Nephron progenitor cell (in vitro differentiated cells): ENCODE measurements at places on chromosomes 4 and X.

- DNase-seq = no peak
Measured at GRCh38 chr4:12933760-12934221, 550.3 kb downstream of the RAB28 start.

DNA sequence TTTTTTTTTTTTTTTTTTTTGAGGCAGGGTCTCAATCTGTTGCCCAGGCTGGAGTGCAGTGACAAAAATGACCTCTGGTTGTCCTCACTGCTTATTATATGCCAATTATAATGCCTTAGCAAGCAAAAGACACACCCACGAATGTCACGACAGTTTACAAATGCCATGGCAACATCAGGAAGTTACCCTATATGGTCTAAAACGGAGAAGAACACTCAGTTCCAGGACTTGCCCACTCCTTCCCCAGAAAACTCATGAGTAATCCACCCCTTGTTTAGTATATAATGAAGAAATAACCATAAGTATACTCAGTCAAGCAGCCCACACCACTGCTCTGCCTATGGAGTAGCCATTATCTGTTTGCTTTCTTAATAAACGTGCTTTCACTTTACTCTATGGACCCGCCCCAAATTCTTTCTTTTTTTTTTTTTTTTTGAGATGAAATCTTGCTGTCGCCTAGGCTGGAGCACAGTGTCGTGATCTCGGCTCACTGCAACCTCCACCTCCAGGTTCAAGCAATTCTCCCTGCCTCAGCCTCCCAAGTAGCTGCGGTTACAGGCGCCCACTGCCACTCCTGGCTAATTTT is 106.2 kb downstream of the SMIM20 start:
- no peak for DNase-seq

DNA sequence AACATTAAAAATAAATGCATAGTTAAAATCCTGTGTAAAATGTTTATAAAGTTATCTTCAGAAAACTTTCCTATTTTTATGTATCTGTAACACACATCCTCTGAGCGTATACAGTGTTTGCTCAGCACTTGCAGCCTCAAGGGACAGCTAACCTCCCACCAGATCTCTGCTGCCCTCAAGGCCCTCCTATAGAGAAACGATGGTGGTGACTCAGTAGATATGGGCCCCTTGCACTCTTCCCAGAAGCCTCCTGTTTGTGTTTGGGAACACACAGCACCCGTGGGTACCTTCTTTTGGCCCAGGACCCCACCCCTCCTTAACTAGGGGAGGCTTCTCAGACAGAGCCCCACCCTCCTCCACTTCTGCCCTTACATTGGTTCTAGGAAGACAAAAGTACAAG is 26.7 kb downstream of the PJA1 start:
- DNase-seq = no peak

DNA sequence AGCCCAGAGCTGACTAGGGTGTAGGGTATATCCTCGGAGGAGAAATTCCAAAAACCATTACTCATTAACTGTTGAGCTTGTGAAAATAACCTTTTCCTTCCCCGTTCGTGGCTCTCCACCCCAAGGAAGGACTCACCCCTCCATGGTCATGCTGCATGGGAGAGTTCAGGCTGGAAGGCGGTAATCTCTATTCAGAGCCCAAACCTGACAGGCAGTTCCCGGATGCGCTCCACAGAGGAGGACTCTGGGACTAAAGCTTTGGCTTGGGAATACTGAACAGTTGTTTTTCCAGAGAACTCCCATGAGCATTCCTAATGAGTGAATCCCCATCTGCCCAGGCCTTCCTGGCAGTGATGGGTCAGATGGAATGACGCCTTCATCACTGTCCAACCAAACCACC is 125.4 kb downstream of the BCOR start:
- no peak for DNase-seq

- no peak for DNase-seq
Measured at GRCh38 chr4:7121174-7121573, 53.3 kb upstream of the GRPEL1 start.

GRCh38 chrX:40104985-40105834 is 7.5 kb upstream of the BCOR start:
- no peak for DNase-seq

DNA sequence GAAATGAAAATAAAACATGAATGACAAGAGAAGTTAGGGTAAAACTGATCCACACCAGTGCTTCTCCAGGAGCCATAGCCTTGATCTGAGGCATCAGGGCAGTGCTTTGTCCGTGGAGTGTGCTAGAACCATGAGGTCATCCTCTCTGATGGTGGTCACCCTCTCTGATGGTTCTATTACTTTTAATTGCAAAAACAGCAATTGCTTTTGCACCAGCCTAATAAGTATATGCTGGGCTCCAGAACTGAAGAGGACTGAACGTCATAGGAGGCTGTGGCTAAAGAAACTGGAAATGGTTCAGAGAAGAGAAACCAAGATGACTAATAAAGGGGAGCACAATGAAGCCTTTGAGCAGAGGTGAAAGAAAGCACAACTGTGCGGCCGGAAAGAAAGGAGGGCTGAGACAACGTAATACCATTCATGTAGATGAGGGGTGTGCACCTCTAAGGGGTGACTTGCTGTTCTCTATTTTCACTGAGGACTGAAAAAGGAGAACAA is 17.0 kb upstream of the TMEM154 start:
- no peak for DNase-seq

DNA sequence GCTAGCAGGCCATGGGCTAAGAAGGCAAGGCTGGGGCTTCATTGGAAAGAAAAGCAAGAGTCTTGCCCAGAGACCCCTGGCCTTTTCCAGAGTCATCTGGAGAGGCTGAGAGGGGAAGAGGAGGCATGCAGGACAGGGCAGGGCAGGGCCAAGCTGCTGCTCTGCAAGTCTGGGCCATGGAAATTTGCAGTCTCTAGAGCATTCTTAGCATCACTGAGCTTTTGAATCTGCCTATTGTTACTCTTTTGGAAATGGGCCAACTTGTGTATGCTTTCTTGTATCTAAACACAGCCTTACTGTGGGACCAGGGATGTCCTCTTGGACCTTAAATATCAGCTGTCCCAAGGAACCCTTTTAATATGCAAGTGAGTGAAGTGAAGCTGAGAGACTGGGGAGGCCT is 560.5 kb downstream of the MID1IP1 start:
- no peak for DNase-seq

DNA sequence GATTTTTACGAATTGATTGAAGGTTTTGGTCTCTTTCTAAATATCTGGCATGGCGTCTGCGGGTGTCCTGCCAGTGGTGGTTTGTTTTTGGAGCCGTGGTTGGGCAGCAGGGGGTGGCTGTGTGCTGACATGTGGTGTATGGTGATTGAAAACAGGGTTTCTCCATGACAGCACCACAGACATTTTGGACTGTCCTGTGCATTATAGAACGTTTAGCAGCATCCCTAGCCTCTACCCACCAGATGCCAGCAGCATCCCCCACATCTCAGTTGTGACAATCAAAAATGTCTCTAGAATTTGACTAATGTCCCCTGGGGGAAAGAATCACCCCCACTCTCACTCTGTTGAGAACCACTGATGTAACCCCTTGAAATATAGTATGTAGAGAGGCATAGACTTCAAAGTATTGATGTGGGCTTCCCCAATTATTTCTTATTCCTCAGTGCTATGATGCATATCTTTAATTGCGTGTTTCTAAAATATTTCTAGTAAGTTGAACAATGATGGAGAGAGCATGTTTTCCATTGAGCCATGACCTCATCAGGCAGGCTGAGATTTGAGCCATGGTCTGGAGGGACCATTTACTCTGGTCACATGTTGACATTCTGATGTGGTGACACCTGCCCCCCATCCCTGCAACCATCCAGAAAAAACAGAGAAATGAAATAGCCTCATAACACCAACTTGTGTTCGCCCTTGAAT is 77.4 kb upstream of the MID1 start:
- no peak for DNase-seq

DNA sequence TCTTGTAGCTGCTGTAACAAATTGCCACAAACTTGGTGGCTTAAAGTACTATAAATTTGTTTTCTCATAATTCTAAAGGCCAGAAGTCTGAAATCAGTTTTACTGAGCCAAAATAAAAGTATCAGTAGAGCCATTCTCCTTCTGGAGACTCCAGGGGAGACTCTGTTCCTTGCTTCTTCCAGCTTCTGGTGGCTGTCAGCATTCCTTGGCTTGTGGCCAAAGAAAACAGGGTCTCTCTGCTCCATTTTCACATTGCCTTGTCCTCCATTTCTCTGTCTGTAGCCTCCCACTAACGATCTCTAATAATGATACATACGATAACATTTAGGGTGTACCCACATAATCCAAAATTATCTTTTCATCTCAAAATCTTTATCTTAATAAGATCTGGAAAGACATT is 200.4 kb downstream of the MAB21L2 start:
- DNase-seq = no peak

- peak; percentile 84 for DNase-seq
Measured at GRCh38 chr4:109559983-109560686, at the start of gene MCUB. Gene MCUB (plus strand): TSS chr4:109560246. CDS start chr4:109560338, 92 bp downstream.

- DNase-seq = no peak
Measured at GRCh38 chr4:138297743-138298405, 55.7 kb upstream of the SLC7A11 start.

- DNase-seq = no peak
Measured at GRCh38 chr4:36241771-36242170, 2.5 kb downstream of the ARAP2 start.

DNA sequence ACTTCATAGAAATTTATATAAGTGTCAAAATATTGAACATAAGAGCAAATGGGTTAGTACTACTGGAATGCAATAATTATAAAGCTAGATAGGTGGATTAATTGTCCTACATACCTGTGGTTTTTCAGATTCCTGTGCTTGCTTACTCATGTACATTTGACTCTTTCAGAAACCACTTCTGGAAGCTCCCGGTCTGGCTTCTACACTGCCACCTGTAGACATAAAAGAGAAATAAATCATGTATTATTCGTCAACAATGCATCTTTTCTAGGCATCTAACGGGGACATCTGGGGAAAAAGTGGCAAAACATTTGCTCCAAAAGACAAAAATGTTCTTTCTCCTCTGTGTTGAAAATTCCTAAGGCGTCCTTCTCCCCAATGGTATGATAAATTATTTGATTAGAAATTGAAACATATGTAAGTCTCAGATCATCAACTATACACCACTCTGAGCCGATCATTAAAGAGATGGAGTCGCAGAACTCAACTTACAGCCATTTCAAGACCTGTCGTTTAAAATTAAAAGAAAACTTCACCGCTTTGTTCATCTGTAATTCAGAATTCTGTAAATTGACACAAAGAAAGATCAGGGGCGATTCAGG is 648.7 kb upstream of the DIPK2B start:
- DNase-seq = no peak

DNA sequence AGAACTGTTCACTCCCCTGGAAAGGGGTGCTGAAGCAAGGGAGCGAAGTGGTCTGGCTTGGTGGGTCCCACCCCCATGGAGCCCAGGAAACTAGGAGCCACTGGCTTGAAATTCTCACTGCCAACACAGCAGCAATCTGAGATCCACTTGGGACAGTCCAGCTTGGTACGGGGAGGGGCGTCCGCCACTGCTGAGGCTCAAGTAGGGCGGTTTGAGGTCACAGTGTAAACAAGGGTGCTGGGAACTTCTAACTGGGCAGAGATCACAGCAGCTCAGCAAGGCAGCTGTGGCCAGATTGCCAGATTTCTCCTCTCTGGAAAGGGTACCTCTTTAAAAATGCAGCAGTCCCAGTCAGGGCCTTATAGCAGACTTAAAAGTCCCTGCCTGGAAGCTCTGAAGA is 53.9 kb upstream of the GALNTL6 start:
- DNase-seq = no peak

DNA sequence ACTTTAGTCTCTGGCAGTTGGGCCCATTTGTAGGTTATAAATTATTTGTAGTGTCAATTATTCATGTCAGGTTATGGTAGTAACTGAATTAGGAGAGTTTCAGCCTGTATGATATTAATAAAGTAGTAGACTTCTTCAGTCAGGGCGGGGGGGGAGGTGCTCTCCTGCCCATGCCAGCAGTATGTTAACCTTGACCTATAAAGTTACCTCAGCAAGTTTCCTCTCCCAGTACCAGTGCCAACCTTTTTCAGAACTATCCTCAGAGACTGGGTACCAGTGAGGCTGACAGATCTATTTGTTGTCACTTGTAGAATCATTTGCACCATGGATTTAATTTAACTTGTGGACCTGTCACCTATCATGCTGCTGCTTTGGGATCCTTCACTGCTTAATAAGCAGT is 88.0 kb downstream of the PRRG1 start:
- DNase-seq = no peak

DNA sequence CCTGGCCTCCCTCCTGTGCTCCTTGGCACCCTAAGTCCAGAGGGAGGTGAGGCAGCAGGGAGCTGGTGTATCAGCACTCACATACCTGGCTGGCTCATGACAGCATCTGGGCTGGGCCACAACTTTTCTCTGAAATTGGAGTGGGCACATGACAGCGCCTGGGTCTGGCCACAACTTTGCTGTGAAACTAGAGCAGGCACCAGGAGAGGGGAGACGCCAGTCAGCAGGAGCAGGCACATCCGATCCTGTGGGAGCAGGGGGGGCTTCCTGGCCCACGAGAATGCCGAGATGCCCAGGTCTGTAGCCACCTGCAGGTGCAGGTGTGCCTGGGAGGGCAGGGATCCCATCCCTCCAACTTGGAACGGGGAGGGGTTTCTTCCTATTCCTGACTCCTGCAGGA is 69.7 kb upstream of the PPP3CA start:
- DNase-seq = no peak

DNA sequence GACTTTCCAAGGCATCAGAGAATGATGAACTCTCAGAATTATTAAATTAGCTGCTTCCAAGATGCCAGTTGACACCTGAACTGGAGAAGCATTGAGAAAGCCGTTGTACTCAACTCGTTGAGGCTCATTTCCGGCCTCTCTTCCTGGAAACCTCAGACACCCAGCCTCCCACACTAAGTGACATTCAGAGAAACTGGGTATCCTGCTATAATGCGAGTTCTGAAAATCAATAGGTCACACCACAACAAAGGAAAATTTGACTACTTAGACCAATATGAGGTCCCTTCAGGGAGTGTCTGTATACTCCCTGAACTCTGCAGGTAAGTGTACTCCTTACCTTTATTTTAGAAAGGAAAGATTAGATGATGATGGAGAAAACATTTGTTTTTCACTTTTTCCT is 51.2 kb downstream of the ENPEP start:
- DNase-seq = no peak
